Regular cardiac myocyte (primary cell): ENCODE measurements at places on chromosomes 12 and 14. TPM values are rescaled to one million over a fixed set of nuclear protein-coding genes. Genes with fewer than 3 reads are reported as not detected.

Gene KRT2
- not detected in 2 replicates for total RNA-seq

Gene BHLHE41
- 2.1 and 6.5 TPM in 2 replicates for total RNA-seq

Gene ABHD12B
- total RNA-seq = not detected in 2 replicates

Gene SLC7A8
- under 0.01 and 1.4 TPM in 2 replicates for total RNA-seq

Gene PRR4
- total RNA-seq = 0.28 and 1.2 TPM in 2 replicates
